CD4-positive, alpha-beta T cell treated with Interleukin-1 beta for 1 hour (primary cell): ENCODE measurements at places on chromosomes 16 and 17.

DNA sequence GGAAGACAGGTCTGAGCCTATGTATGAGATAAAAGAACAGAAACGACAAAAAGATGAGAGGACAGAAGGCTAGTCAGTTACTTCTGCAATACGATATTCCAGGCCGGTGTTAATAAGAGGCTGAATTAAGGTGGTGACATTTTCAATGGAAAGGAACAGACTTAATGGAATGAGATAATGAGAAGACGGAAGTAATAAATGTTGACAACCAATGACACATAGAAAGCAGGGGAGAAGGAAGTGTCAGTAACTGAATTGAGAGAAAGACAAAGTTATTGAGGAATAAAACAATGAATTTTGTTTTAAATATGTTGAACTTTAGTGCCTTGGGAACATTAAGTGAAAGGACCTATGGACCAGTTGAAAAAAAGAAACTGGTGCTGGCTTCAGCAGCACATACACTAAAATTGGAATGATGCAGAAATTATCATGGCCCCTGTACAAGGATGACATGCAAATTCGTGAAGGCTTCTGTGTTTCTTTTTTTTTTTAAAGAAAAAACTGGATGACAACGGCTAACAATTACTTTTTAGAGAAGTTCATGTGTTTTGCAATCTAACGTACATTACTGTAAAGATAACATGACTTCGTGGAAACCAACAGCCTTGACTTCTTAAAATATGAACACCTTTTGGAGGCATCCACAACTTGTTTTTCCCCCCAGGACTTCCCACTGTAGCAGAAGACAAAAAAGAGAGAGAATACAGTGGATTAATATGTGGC, 18.5 kb upstream of the CPD start:
- DNase-seq = no peak

GRCh38 chr17:48024149-48025039, 13.2 kb downstream of the COPZ2 start:
- DNase-seq = peak; percentile 52

- DNase-seq = no peak
Observed at GRCh38 chr17:17440938-17441675, 35.7 kb upstream of the MED9 start.

- DNase-seq = no peak
Observed at GRCh38 chr16:66750279-66751052, 943 bp downstream of the DYNC1LI2 start.

DNA sequence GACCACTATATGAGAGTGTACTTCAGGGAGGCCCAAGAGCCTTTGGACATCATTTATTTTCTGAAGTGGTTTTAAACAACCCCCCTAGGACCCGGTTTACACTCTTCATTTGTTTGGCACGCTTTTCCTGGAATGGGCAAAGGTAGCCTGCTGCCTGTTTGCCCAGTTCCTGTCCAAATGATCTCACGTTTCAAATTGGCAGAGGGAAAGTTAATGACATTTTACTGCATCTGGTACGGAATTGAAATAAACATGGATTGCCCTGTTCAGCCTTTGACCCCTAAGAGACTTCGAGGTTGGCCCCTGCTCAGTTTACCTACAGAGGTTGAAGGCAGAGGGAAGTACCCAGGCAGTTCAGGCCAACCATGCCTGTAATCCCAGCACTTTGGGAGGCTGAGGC, 5.8 kb upstream of the RPRML start:
- DNase-seq = no peak

- DNase-seq = no peak
Observed at GRCh38 chr17:39236981-39237441, 11.3 kb upstream of the STAC2 start.

DNA sequence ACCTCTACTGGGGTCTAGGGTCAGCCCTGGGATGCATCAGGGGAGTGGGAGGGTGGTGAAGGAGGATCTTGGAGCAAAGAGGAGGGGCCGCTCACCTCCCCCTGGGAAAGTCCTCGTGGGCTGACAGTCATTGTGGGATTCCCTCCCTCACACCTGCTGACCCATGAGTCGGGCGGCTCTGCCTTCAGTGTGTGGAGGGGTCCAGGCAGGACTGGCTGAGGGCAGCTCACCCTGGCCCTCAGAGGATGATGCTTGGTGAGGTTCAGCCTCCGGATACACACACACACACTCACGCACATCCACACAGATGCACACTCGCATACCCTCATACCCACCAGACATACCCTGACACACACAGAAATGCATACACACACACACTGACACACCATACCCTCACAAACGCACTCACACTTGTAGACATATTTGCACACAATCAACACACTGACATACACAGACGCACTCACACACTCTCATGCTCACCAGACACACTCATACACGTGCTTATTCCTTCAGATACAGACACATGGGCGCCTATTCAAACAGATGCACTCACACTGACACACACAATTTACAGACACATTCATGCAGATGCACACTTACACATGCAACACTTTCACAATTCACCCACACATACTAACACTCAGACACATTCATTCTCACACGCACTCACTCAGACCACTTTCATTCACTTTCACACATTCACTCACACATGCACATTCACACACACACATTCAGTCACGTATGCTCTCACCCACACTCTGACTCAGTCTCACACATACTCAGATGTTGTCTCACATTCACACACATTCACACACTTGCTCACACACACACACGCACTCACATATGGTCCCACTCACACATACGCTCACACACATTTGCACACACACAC, 105.1 kb upstream of the RPL38 start:
- no peak for DNase-seq
